ENCODE measurements at places on chromosomes 6 and 20.
A peak's percentile ranks its signal among the peaks of the same experiment; 100 is the strongest.

DNA sequence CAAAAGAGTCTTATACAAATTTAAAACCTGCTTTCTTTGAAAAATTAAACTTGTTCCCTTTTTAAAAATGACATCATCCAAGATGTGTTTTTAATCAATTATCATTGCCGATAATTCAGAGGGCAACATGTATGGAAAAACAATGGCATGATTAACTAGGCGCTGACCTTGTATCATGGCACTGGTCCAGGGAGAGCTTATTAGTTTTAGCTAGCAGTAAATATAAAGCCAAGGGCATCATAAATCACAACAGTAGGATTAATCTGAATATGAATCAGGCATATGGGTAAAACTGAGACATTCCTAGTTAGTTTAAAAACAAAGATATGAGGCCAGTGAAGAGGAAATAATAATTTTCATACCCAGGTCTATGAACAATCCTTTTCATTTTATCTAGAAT lies 374.0 kb downstream of the HDGFL1 start:
- no peaks in the 10 kb centered on the region for H3K36me3 ChIP-seq
- no peak for DNase-seq
- H3K4me1 ChIP-seq = no peaks in the 10 kb centered on the region
- H3K27ac ChIP-seq = no peak overlapping the region
- no peaks in the 10 kb centered on the region for H3K27me3 ChIP-seq

DNA sequence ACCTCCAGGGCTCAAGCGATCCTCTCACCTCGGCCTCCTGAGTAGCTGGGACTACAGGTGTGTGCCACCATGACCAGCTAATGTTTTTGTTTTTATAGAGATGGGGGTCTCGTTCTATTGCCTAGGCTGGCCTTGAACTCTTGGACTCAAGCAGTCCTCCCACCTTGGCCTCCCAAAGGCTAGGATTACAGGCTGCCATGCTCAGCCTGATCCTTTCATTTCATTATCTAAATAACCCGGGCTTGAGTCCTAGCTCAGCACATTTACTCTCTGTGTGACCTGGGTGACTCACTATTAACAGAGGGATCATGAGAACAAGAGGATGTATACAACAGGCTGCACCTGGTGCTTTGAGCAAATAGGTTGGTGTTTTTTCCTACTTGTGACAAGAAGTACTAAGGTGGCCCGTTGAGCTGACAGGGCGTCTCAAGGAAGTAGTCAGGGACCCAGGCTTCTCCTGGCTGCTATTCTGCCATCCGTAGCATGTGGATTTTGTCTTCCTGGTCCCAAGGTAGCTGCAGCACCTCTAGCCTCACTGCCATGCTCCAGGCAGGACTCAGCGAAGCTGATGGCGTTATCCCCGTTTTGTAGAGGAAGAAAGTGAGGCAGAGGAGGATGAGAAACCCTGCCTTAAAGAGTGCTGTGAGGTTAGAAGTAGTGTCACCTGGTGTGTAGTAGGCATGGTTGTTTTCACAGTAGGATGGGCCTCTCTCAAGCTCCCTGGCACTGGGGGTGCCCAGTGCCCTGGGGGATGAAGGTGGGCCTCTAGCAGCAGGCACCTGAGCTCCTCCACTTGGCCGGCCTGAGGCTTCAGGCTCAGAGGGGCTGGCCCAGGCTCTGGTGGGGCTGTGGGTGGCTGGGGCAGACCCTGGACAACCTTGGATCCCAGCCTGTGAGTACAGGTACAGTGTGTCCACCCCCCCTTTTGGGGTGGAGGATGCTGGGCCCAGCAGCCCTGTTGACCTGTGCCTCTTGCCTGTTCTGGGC lies 62.4 kb downstream of the ADNP start:
- H3K4me3 ChIP-seq = no peak overlapping the region
- no peak overlapping the region for H3K27ac ChIP-seq
- H3K27me3 ChIP-seq = no peaks in the 10 kb centered on the region
- no peak for DNase-seq

- no peaks in the 10 kb centered on the region for H3K36me3 ChIP-seq
- DNase-seq = no peak
- no peaks in the 10 kb centered on the region for H3K4me1 ChIP-seq
Measured at GRCh38 chr6:130432838-130433237, 67.0 kb downstream of the TMEM200A start.

- DNase-seq = no peak
- no peaks in the 10 kb centered on the region for H3K27me3 ChIP-seq
- no peaks in the 10 kb centered on the region for H3K4me1 ChIP-seq
Measured at GRCh38 chr6:25324066-25324762, 45.0 kb downstream of the CARMIL1 start.

GRCh38 chr6:52361414-52361944 lies 472 bp upstream of the PAQR8 start:
- peak overlapping the region; percentile 58 for H3K4me3 ChIP-seq
- H3K27me3 ChIP-seq = no peaks in the 10 kb centered on the region
- DNase-seq = peak; percentile 72
- peak overlapping the region; percentile 90 for H3K27ac ChIP-seq
- peaks cover 38% of the 10 kb centered on the region for H3K4me1 ChIP-seq

GRCh38 chr6:29641430-29642148 lies 8.6 kb upstream of the GABBR1 start:
- peaks cover 23% of the 10 kb centered on the region for H3K4me1 ChIP-seq
- DNase-seq = peak; percentile 30

GRCh38 chr6:89970609-89971337 lies 76.5 kb downstream of the GJA10 start:
- H3K27ac ChIP-seq = no peak overlapping the region
- no peak overlapping the region for H3K4me3 ChIP-seq
- no peaks in the 10 kb centered on the region for H3K4me1 ChIP-seq
- peak; percentile 23 for DNase-seq
- H3K27me3 ChIP-seq = no peaks in the 10 kb centered on the region

DNA sequence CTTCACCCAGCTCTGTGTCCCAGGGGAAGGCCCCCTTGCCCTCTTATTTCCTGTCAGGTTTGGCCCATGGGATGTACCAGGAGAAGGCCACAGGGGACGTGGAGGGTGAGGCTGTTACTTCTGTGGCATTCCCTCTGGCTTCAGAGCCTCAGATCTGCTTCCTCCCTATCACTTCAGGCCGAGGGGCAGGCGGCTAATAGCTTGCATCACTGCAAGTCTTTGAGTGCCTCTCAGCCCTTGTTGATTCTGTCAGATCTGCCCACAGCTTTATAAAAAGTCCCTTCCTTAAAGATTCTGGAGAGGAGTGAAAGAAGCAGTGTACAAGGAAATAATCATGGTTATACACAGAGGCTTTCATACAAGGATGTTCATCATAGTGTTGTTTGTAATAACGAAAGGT lies 86.9 kb downstream of the LRFN2 start:
- no peaks in the 10 kb centered on the region for H3K4me1 ChIP-seq
- no peak overlapping the region for H3K27ac ChIP-seq
- no peaks in the 10 kb centered on the region for H3K27me3 ChIP-seq
- no peaks in the 10 kb centered on the region for H3K36me3 ChIP-seq
- no peak for DNase-seq

GRCh38 chr6:3731700-3732099 lies 19.8 kb downstream of the PXDC1 start:
- no peak overlapping the region for H3K4me3 ChIP-seq
- H3K27ac ChIP-seq = no peak overlapping the region
- peaks cover 3% of the 10 kb centered on the region for H3K4me1 ChIP-seq

DNA sequence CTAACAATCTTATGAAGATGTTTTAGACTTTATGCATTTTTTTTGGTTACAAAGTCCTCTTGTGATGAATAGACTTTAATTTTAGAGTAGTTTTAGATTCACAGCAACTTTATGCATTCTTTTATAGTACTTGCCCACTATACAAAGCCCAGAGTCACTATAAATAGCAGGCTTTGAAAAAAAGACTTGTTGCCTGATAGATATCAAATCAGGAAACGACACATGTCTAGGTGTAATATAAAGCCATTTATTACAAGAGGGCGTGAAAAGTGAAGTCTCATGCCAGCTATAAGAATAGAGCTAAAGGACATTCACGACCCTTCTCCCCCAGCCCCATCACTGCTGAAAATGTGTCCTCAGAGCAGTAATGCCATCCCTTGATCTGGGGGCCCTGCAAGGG lies 78.0 kb upstream of the MRPS10 start:
- H3K27me3 ChIP-seq = no peaks in the 10 kb centered on the region
- H3K4me1 ChIP-seq = peaks cover 60% of the 10 kb centered on the region
- no peak overlapping the region for H3K27ac ChIP-seq
- H3K36me3 ChIP-seq = peaks cover 8% of the 10 kb centered on the region
- no peak overlapping the region for H3K4me3 ChIP-seq

DNA sequence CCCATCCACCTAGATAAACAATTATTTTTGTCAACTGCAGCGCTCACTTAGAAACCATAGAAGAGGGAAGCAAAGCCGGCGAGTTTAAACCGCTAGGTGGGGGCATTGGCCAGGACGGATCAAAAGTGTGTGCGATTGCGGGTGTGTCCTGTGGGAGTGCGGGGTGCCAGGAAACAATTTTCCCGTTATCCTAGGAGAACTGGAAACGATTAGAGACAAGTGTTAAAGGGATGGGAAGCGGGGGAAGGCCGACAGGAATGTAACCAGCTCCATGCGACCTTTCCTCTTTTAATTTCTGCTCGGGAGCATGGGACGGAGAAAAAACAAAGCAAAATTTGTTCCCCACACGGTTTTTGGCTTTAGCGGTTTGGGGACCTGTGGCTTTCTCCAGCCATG lies 2.8 kb upstream of the HTR1B start:
- H3K4me1 ChIP-seq = peaks cover 9% of the 10 kb centered on the region
- peaks cover 14% of the 10 kb centered on the region for H3K27me3 ChIP-seq
- no peak overlapping the region for H3K27ac ChIP-seq
